ENCODE measurements at places on chromosomes 12 and 14.

DNA sequence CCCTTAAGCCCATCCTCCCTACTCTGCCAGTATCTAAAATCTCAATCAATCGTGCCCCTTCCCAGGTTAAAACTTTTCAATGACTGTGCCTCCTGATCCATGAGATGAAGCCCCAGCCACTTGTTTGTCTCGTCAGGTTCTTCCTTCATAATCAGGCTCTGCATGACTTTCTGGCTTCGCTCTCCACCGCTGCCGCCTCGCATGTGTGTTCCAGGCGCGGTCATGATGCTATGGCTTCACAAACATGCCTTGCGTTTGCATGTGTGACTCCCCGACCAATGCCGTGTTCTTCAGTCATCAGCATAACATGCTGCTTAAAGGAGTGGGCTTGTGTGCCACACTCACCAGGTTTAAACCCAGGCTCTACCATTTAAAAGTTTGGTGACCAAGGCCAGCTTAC is 5.0 kb upstream of the C1RL start:
- no peak for DNase-seq

DNA sequence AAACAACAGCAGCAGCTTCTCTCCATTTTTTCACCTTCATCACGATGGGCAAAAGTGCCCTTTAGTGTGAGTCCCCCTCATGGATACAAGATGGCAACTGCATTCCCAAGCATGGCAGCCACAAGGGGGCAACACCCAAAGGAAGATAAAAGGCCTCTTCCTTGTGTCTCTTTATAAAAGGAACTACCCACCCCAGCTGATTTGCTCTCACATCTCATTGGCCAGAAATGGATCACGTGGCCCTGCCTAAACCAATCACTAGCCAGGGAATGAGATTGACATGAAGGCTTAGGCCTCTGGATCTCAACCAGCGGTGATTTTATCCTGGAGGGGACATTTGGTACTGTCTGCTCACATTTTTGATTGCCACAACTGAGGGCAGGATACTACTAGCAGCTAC is 21.9 kb upstream of the IFT81 start:
- DNase-seq: no peak

GRCh38 chr12:26334621-26335124 is 139.3 kb downstream of the SSPN start:
- no peak for DNase-seq

- DNase-seq: no peak
Observed at GRCh38 chr12:61111218-61111617, 1149.0 kb upstream of the USP15 start.

DNA sequence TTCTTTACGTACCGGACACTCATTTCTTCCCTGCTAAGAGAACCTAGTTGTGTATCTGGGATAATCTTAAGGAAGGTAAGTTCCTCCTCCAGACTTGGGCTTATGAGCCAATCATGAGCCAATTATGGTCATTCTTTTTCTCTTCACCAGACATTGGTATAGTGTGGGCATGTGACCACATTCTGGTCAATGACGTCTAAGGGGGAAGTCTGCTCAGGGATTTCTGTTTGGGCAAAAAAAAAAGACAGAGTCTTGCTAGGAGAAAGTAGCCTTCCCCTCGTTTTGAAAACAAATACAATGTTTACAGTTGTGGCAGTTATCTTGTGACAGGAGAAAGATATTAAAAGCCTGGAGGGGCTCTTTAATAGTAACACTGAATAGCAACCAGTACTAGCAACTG is 20.1 kb upstream of the PLXNC1 start:
- no peak for DNase-seq

DNA sequence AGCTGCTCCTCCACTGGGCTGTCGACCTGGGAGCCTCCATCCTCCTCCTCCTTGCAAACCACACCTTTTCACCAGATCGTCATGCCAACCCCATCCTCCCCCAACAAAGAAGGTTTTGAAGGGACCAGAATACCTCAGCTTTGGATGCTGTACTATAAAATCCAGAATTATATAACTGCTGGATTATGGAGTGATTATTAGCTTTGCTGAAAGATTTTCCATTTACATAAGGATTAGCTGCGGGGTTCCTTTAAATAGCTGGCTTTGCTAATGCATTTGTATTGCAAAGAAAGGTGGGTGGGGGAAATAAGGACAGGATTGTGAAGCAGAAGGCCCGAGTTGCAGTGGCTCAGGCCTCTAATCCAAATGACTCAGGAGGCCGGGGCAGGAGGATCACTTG is 36.6 kb downstream of the ESRRB start:
- DNase-seq: peak; percentile 7

DNA sequence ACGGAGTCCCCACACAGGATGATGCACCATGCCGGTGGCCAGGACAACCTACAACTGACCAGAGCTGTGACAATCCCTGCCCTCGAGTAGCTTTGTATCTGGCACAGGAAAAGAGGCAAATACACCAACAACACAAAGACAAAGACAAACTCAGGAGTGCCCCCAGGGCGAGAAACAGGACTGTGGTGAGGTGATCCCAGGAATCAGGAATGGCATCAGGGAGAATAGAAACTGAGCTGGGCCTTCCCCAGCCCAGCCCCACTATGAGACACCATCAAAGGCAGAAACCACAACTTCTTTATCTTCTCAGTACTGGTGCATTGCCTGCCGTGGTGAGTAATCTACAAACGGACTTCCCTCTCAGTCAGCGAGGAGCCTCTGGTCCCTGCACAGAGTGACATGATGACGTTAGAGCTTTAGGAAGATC is 157.7 kb downstream of the TTC7B start:
- no peak for DNase-seq

- no peak for DNase-seq
Observed at GRCh38 chr12:39490500-39491282, 47.8 kb upstream of the KIF21A start.

GRCh38 chr14:45610318-45610717 is 357.3 kb upstream of the MIS18BP1 start:
- no peak for DNase-seq

DNA sequence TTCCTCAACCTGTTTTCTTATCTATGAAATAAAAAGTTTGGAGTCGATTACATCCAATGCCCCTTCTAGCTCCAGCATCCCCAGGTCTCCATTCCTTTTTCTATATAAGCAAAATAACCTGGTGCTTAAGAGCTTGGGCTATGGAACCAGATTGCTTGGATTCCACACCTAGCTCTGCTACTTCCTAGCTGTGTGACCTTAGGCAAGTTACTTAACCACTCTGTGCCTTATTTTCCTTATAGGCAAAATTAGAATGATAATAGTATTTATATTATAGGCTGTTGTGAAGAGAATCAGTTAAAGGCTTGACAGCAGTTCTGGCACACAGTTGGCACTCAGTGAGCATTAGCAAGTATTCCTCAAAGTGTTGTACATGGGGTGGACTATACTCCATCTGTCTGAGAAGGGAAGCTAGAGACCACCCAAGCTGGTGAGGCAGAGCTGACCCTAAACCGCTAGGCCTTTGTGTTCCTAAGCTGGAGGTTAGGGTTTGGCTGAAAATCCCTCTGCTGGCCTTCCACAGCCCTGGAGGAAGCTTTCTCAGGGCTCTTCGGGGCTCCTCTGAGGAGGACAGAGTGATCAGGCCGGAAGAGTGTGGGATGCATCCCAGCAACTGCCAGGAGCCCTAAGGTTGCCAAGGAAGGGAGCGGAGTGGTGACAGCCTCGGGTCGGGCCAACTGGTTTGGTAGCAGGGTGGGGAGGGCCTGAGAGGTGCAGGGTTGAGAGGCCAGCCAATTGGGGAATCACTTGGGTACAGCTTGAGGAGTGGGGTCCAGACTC is 6.0 kb upstream of the KRT4 start:
- no peak for DNase-seq

DNA sequence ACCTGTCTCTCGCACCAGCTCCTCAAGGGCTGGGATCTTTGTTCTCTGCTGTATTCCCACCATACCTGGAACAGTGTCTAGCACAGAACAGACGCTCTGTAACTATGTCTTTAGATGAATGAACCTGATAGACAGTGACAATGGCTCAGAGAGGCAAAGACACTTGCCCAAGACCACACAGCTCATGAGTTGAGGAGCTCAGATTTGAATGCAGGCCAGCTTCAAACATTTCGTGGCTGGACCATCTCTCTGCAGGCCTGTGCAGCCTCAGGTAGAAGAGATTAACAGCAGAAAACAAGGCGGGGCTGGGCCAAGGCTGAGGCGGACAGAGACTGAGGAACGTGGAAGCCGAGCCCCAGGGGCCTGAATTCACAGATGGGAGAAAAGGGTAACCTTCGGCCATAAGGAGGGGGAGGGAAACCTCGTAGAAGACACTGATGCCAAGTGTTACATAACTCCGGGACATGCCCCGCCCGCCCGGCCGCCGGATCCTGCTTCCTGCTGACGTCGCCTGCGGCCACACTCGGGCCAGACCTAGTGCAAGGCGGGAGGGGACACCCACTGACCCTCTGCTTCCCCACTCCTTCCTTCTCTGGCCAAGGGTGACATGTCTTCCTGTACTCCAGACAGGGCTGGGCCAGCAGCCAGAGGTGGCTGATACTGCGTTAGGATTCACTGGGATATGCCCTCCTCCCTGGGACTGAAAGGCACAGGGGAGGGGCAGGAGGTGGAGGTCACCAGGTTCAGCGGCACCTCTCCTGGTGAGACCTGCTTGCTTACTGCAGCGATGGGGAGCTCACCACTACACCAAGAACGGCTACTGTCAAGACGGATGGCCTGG is 86.8 kb downstream of the RFLNA start:
- DNase-seq: peak; percentile 42

- DNase-seq: no peak
Observed at GRCh38 chr12:94941440-94941862, 62.0 kb downstream of the NDUFA12 start.

DNA sequence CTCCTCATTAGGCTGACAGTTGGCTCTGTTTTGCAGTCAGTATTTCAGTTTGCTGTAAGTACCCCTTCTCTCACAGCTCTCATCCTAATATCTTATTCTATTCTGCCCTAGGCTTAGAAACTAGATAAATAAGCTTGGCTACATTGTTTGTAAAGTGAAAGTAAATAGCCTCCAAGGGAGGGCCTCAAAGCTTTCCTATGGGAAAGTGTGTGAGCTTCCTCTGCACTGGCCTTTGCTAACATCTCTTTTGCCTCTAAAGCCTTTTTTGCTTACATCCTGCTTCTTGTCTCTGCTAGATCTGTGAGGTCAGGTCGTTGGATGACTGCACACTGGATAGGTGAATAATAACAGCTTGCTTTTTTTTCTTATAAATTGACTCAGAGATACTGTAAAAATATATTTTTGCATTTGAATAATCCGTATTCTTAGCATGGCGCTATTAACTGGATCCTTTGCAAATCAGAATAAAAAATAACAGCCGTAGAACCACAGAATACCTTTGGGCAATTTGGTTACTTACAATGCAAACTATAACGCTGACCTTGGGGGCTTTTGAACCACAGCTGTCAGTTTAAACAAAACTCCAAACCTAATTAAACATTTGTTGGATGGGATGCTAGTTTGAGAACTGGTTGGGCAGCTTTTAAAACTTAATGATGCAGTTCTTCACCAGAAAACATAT is 55.1 kb downstream of the TTC6 start:
- DNase-seq: no peak

All from nucleus accumbens (tissue), 56 donors.